ENCODE measurements at places on chromosomes 6 and 20.

DNA sequence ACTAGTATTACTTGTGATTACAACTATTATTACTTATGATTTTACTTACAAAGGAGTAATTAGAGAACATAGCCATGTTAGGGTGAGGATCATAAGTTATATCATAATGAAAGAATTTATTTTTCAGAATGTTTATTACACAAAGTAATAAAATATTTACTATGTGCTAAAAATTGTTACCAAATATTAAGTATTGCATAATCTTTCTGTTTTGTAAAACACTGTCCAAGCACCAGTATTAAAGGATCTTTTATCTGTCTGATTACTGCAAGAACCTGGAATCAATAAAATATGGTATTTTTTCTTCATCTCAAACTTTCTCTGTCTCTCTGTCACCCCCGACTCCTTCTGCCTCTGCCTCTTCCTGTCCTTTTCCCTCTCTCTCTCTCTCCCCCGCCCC is 250.1 kb downstream of the BCKDHB start:
- DNase-seq, result no peak

- no peak for DNase-seq
Measured at GRCh38 chr6:25107218-25107617, 171.5 kb upstream of the RIPOR2 start.

DNA sequence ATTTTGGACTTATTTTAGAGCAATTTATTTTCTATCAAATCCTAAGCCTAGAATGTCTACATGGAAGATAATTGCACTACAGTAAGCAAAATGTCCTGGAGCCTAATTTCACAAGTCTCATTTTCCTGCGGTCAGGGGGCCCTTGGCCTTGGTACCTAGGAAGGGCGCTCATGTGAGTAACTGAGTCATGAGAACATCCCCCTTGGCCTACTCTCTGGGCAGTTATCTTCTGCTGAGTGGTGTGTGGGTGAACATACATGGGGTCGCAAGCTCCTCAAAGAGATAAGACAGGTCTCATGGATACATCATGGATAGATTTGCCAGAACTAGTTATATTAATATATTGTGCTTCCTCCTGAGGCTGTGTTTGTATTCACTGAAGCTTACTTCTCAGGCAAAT is 211.2 kb upstream of the MARCKS start:
- DNase-seq, result no peak

GRCh38 chr6:28005975-28006374 is 48.9 kb downstream of the OR2B6 start:
- no peak for DNase-seq

DNA sequence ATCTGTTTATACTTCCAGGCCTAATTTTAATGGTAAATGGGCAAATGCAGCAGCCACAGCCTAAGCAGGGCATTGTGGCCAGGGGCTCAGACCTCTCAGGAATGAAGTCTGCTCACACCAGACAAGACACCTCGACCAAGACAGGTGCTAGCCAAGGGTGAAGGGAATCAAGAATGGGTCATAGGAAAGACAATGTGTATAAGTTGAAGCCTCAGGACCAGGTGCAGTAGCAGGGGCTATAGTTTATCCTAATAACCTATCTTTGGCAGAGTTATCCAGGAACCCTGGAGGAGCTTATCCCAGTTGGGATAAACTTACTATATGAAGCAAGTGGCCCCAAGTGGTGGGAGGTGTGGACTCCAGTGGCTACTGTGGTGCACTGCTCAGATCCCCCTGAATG is 165.0 kb upstream of the TAB2 start:
- no peak for DNase-seq

DNA sequence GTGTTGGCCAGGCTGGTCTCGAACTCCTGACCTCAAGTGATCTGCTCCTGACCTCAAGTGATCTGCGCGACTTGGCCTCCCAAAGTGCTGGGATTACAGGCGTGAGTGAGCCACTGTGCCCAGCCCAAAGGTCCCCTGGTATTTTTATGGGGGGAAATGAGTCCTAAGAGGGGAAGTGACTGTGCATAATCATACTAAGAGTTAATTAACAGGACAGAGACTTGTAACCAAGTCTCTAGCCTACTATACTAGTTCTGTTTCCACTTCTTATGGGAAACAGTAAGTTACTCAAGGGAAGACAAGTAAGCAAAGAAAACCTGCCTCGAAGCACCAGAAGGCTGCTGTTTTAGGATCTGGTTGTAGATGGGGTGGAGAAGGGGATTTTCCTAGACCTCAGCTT is 27.9 kb downstream of the TCF15 start:
- no peak for DNase-seq

DNA sequence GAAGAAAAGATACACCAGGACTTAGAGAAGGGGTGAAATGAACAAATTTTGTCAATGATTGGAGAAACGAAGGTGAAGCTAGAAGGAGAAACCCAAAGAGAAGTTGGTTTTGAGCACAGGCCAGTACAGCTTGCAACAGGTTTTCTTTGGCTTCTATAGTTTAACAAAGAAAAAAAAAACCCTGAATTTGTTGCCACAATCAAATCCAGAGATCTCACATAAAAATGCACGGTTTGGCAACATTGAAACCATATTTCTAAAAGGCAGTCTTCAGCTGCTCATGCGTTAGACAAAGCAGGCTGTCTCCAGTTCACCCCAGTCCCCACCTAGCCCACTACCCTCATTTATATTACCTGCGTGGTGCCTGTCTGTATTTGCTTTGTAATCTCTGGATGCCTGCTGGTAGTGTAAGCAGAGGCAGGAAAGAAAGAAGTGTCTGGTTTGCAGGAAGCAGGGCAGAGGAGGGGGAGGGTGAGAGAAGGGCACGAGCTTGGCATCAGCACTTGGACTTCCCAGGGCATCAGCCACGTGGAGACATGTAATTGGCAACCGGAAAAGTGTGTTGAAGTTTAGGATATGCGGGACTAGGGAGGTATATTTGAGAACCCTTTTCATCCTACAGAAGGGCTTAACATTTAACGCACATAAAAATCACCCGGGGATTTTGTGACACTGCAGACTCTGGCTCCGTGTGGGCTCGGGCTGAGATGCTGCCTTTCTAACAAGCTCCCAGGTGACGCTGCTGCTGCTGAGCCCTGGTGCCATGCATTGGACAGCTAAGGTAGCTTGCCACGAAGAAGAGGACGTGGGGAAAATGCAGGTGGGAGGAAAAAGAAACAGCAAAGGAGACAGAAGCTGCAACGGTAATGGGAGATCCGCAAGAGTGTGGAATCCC is 14.4 kb downstream of the PFDN4 start:
- no peak for DNase-seq

- DNase-seq, result no peak
Measured at GRCh38 chr20:17725094-17725835, 25.5 kb downstream of the BANF2 start.

- DNase-seq, result no peak
Measured at GRCh38 chr20:37261714-37262113, at the start of gene GHRH. TSS of gene GHRH (minus strand) at chr20:37261814. CDS start at chr20:37256889, 4,925 bp downstream.

DNA sequence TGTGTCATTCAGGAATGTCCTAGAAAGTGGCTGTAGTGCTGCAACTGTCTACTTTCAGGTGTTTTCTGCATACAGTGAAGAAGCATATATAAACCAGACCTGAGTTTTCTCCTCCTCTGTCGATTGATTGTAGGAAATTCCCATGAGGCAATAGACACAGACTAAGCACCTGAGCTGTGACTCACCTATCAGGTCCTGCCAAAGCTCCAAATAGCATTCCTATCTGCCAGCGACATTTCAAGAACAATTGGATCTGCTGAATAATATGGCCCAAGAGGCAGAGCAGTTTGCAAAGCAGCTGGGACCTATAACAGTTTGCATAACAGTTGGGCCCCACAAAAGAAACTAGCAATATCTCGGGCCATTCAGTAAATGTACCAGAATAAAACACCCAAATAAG is 360.4 kb downstream of the HAO1 start:
- no peak for DNase-seq

- peak; percentile 46 for DNase-seq
Measured at GRCh38 chr6:38973178-38974057, 75.2 kb upstream of the GLP1R start.

- no peak for DNase-seq
Measured at GRCh38 chr20:20712004-20712473, 405 bp downstream of the RALGAPA2 start.

DNA sequence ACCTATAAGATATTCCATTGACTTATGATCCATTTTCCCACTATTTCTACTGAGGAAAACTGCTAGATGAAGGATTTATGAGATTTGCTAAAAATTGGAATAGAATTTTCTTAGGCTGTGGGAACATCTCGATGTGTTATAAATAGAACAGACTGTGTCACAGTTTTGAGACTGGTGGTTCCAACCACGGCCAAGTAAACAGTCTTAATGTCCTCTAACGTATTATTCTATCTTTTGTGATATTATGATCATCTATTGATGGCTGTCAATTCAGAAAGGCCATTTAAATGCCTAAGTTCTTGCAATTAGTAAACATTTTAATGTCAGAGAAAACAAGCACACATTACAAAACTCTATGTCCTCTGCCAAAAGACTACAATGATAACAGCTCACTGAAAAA is 71.5 kb upstream of the PLN start:
- no peak for DNase-seq

- no peak for DNase-seq
Measured at GRCh38 chr6:157271441-157271840, 51.9 kb downstream of the TMEM242 start.

GRCh38 chr6:104699593-104700329 is 160.0 kb downstream of the HACE1 start:
- DNase-seq, result no peak

GRCh38 chr6:159037756-159038290 is 7.0 kb downstream of the TAGAP start:
- DNase-seq, result no peak

- DNase-seq, result no peak
Measured at GRCh38 chr20:51757226-51757625, 11.0 kb downstream of the ATP9A start.

GRCh38 chr6:164184410-164184809 is 769.9 kb downstream of the QKI start:
- DNase-seq, result no peak

- no peak for DNase-seq
Measured at GRCh38 chr6:170046791-170047626, 243.9 kb downstream of the DLL1 start.

- DNase-seq, result no peak
Measured at GRCh38 chr6:21213492-21213891, 380.1 kb upstream of the SOX4 start.

DNA sequence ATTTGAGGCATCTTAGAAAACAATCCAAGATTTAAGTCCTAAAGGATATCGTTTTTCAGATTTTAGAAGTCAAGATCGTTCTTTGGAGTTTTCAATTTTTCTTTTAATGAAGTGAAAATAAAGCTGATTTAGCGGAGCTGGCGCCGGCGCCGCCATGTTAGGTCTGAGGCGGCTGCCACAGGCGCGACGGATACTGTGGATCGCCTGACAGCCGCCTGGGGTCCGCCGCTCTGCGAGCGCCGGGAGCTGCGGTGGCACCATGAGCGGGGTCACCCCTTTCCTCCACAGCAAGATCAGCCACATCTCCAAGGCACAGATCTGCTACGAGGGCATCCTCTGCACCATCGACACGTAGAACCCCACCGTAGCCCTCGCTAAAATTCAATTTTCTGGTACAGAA is 247.2 kb downstream of the GJA1 start:
- no peak for DNase-seq

DNA sequence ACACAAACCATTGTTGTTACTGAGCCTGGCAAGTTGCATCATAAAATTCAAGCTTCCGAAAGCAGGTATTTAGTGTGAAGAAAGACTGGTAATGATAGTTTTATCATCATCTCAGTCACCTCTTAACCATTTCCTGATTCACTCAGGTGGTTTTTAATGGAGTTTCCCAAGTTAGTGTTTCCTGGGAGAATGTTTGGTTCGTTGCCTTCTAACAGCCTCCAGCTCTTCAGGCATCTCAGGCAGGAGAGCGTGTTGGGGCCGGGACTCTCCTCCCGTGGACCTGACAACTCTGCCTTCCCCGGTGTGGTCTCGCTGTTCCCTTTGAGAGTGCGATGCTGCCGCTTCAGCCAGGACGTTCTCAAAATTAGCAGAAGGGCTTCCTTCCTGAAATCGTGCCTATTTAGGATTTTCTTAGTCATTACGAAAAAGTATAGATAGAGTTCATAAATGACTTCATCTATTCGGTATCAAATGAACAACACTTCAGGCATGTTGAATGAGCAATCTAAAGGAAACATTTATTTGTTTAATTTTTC is 105.0 kb upstream of the QKI start:
- no peak for DNase-seq

DNA sequence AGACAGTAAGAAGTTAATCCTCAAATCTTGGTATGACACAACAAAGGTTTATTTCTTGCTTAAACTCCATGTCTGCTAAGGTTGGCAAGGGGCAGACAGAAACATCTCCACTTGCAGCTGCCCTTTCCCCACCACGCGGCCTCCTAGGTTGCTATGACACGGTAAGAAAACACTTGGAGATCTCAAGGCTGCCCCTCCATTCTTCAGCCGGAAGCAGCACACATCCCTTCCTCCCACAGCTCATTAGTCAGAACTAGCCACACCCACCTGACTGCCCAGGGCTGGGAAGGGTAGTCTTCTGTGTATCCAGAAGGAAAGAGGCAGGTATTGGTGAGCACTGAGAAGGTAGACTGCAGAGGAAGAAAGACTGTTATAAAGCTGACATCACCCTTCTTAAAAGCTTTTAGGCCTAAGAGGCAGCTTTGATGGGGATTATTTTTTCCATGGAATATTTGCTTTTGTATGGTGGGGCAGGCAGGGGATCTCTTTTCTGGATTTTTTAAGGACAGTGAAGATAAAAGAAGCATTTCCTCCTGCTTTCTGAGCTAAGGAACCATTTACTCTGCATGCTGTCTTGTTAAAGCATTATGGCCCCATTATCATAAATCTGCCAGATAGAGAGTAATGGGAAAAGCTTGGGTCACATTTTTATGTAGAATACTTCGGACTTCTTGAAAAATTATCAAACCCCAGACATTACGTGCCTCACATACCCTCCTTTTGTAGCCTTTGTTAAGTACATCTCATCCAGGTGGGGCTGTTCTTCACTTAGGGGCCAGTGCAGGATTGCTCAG is 41.6 kb downstream of the MRAP2 start:
- DNase-seq, result no peak

DNA sequence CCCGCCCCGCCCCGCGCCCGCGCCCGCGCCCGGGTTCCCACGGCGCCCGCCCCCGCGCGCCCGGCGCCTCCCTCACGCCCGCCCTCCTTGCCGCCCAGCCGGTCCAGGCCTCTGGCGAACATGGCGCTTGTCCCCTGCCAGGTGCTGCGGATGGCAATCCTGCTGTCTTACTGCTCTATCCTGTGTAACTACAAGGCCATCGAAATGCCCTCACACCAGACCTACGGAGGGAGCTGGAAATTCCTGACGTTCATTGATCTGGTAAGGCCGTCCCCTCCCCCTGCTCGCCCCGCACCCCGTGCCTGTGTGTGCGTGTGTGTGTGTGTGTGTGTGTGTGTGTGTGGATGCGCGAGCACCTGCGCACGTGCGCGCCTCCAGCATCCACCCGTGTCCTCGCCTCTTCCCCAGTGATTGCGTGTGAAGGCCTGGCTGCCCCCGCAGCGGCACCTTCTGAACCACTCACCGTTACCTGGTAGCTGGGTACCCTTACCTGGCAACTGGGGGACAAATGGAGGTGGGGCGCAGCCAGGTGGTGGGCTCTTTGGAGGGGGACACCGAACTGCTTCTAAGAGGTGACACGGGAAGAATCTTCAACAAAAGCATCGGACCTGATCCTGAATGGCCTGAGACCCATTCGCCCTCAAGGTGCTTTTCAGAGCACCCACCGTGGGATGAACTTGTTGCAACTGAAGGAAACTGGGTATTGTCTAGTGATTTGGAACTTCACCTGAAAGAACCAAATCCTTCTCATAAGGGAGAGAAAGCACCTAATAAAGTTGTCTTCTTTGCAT is at the start of gene AIG1:
TSS of gene AIG1 (plus strand) at position 84 of the 791 bp plus-strand sequence. CDS start at position 121, 37 bp downstream.
- DNase-seq, result peak; percentile 72
